H9 (cell line): ENCODE measurements at places on chromosomes 5 and 9. TPM values are rescaled to one million over a fixed set of nuclear protein-coding genes. Genes with fewer than 3 reads are reported as not detected.
A peak's percentile ranks its signal among the peaks of the same experiment; 100 is the strongest.

DNA sequence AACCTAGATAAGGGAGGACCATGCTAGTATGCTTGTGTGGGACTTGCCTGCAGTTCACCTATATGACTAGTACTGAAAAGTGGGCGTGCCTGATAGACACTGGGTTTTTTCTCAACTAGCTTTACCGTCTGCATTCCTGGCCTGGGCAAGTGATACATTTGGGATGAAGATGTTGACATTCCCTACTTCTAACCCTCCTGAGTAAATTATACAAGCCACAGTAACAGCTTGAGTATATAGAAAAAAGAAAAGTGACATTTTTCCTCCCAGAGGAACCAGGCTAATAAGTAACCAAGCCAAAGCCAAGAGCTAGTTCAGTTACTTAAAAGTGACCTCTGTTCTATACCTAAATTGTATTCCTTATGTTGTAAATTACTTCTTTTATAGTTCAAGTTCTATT lies 153.8 kb upstream of the CYLC2 start:
- H3K4me3 ChIP-seq: no peak overlapping the region
- H3K36me3 ChIP-seq: no peaks in the 10 kb centered on the region
- no peaks in the 10 kb centered on the region for H3K27me3 ChIP-seq
- H3K27ac ChIP-seq: no peak overlapping the region
- DNase-seq: no peak
- H3K4me1 ChIP-seq: no peaks in the 10 kb centered on the region

- DNase-seq: peak; percentile 77
- peaks cover 6% of the 10 kb centered on the region; the same call in 1 of the 2 replicates for H3K27me3 ChIP-seq
- H3K36me3 ChIP-seq: peaks cover 12% of the 10 kb centered on the region
- H3K4me3 ChIP-seq: peak within 1 kb of the TSS; percentile 65
Measured at GRCh38 chr5:178590141-178590923, at the start of gene COL23A1. Gene COL23A1, minus strand, starts transcription at chr5:178590393.

The NSMF gene
- total RNA-seq: 46.3 and 51.0 TPM in 2 replicates

The PCDHA12 gene
- 7.1 and 7.2 TPM in 2 replicates for total RNA-seq

The TIGD6 gene
- 1.2 and 1.8 TPM in 2 replicates for total RNA-seq

The NMUR2 gene
- total RNA-seq: 0.11 TPM in 1 of 2 replicates, not detected in the other

The TSC1 gene
- 31.7 and 32.7 TPM in 2 replicates for total RNA-seq

The ALDH1B1 gene
- total RNA-seq: 49.6 and 51.5 TPM in 2 replicates

The GIN1 gene
- 6.6 and 7.7 TPM in 2 replicates for total RNA-seq

GRCh38 chr5:89981021-89981420 lies 428.5 kb downstream of the CETN3 start:
- H3K27me3 ChIP-seq: no peaks in the 10 kb centered on the region
- no peak for DNase-seq
- no peak overlapping the region for H3K4me3 ChIP-seq
- peaks cover 3% of the 10 kb centered on the region; the same call in 1 of the 2 replicates for H3K4me1 ChIP-seq
- H3K27ac ChIP-seq: no peak overlapping the region
